Daoy (cell line): ENCODE measurements at places on chromosomes 6 and 20. TPM values are rescaled to one million over a fixed set of nuclear protein-coding genes. Genes with fewer than 3 reads are reported as not detected.

SSTR4 gene
- total RNA-seq, result not detected in 2 replicates

GRM1 gene
- total RNA-seq, result not detected in 2 replicates

COL10A1 gene
- total RNA-seq, result 0.17 TPM in 1 of 2 replicates, not detected in the other

SMLR1 gene
- not detected in 2 replicates for total RNA-seq

WFDC2 gene
- not detected in 2 replicates for total RNA-seq

C2 gene
- total RNA-seq, result 0.24 and 1.5 TPM in 2 replicates
